ENCODE measurements at places on chromosomes 3 and 15.
A peak's percentile ranks its signal among the peaks of the same experiment; 100 is the strongest.

DNA sequence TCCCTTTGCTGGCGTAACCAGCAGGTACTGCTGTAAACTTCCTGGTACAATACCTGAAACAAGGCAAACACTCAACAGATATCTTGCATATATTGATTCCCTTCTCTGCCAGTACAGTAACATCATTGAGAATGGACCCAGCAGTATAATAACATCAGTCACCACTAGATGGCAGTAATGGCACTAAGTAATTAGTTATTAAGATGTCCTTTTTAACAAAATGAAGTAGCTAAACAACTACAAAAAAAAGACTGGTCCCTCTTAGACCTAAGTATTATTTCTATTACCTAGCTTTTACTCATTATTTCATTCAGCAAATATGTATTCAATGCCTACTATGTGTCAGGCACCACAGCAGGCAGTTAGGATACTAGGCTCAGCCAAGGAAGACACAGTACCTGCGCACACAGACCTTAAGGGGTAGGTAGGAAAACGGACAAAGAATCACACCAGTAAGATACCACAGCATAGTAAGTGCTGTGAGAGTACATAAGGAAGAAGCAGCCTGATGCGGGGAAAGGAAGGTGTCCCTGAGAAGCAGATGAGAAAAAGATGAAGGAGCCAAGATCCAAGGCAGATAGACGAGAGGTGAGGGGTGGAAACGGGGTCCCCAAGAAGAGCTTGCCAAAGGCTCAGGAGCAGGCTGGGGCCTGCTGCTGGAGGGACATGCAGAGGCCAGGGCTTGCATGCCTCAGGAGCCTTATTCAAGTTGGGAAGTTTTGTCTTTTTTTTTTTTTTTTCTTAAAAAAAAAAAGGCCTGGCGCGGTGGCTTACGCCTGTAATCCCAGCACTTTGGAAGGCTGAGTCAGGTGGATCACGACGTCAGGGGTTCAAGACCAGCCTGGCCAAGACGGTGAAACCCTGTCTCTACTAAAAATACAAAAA lies 102.7 kb upstream of the CHD2 start:
- DNase-seq: peak; percentile 80

- DNase-seq: no peak
These were observed 25.6 kb downstream of the KNG1 start for GRCh38 chr3:186742618-186743380.

DNA sequence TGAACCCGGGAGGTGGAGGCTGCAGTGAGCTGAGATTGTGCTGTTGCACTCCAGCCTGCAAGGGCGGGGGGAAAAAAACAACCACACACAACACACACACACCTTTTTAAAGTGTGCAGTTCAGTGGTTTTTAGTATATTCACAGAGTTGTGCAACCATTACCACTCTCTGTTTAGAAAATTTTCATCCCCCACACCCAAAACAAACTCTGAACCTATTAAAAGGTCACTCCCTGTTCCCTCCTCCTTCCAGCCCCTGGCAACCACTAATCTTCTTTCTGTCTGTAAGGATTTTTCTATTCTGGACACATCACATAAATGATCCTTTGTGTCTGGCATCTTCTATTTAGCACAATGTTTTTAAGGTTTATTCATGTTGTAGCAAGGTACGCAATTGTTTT lies 159.1 kb downstream of the ATG7 start:
- DNase-seq: no peak

- no peak for DNase-seq
These were observed 333.2 kb upstream of the TRIM42 start for GRCh38 chr3:140344601-140345205.

DNA sequence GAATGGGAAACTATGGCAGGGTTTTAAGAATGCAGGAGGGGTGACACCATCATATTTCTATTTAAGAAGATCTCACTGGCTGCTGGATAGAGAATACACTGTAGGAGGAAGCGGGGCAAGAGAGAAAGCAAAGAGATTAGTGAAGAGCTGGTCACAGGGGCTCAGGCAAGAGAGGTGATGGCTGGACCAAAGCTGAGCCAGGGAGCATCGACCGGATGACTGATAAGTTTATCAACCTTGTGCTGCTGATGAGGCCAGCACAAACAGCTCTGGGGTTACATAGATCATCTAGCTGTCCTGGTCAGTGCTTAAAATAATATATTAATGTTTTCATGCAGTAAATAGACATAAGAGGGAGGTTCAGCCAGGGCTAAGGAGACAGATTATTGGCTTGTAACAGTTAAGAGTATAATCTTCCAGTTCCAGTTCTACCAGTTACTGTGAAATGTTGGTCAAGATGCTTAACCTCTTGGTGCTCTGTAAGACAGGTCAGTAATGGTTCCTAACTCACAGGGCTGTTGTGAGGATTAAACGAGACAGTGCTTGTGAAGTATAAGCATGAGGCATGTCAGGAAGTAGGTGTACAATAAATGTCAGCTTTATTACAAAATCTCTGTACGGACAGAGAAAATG lies 201.0 kb upstream of the FEZF2 start:
- DNase-seq: no peak

GRCh38 chr15:88231909-88232644 lies 24.5 kb downstream of the NTRK3 start:
- no peak for DNase-seq

- no peak for DNase-seq
These were observed 238.2 kb downstream of the TUSC7 start for GRCh38 chr3:116947809-116948208.

DNA sequence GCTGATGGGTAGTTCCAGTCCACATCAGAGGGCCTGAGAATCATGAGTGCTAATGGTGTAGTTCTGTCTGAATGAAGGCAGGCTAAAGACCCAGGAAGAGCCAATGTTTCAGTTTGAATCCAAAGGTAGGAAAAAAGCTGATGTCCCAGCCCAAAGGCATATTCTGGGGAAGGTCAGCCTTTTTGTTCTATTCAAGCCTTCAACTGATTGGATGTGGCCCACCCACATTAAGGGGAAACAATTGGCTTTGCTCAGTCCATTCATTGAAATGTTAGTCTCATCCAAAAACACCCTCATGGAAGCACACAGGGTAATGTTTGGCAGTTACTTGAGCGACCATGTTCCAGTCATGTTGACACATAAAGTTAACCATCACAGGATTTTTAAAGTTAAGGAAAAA lies 25.9 kb downstream of the EPHB1 start:
- no peak for DNase-seq

DNA sequence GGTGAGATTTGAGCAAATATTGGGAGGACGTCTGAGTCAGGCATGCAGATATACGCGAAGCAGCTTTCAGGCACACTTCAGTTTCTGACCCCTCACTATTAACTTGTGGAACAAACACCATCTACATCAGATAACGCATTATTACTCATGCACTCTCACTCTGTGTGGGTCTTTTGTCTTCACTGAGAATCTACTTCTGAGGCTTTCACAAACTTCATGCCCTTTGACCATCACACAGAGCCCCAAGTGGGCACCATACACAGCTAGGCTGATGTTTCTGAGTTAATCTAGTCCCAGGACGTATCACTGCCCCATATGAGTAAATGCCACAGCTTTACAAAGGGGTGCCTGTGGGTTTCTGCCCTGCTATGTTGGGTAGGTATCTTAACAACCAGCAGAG lies 39.6 kb upstream of the IP6K2 start:
- no peak for DNase-seq

- no peak for DNase-seq
These were observed 92.8 kb downstream of the FRMD4B start for GRCh38 chr3:69292959-69293574.

DNA sequence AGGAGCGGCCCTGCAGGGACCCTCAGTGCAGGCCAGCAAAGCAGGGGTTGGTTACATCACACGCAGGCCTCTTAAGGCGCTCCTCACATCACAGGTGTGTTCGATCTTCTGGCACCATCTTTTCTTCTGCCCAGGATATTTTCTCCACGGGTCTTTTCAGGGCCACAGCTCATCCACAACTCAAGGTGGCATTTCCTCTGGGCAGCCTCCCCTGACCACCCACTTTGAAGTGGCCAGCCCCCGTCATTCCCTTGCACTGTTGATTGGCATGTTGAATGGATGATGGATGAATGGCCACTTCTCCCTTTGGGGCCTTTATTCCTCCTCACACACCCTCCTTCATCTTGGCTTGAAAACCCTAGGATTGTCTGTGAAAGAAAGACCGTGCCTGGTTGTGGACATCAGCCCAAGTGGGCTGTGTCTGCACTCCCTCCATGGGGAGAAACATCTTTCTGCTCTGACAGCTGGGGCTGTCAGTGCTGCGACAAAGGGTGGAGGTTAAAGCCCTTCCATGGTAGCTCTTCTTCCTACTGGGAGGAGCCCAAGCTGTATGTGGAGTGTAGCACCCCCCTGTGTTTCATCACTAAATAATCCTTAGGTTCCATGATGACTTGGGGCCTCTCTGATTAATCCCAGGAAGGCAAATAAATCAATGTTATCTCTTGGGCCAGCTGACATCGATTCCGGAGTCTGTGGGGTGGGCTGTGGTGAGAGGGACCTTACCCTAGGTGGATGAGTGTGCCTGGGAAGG lies 102.5 kb downstream of the EPHB1 start:
- no peak for DNase-seq

GRCh38 chr3:105518806-105519418 lies 152.2 kb downstream of the ALCAM start:
- DNase-seq: peak; percentile 64

DNA sequence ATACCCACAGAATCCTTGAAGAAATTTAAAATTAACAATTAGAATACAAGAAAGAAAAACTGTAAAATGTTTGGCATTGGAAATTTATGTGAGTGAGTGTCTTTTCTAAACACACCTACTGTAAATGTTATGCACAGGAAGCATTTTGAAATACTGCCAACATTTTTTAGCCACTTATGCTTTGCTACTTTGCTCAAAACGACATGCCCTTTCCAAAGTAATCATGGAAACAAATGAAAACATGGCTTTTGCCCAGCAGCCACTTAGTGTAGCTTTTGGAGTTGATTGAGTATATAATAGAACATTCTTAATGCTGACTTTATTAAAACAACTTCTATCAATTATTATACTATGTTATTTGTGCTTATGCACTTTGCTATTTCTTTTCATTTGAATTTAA lies 823.0 kb downstream of the CADM2 start:
- DNase-seq: no peak

GRCh38 chr3:32872487-32873382 lies 54.9 kb downstream of the TRIM71 start:
- peak; percentile 2 for DNase-seq

- no peak for DNase-seq
These were observed 65.3 kb downstream of the LRTM1 start for GRCh38 chr3:54862526-54862925.

DNA sequence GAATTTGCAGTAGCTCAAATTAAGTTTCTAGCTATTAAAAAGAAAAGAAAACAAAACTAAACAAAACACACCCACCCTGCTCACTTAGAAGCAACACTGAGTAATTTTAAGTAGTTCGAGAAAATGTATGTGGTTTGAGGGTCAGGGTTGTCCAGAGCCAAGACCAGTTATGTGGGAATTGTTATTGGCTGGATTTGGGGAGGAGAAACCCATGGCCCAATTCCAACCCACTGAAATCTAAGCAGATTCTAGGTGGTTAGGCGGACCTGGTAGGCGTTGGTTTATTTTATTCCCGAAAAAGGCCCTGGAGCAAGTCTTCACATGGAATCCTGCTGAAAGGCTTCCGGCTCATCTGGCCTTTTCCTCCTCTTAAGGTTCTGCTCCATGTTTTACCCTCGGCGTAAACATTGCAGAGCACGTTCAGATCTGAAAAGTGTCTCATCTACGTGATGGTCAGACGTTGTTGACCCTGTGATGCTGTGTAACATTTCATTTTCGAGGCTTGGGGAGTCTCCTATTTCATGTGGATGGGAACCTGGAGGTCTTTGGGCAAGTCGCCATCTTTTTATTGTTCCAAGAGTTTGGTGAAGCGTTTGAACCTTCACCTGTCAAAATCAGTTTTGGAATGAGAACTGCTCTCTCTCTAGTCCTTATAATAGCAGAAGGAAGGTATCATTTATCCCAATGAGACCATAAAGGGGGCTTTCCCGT lies 64.0 kb downstream of the FLNB start:
- DNase-seq: no peak

DNA sequence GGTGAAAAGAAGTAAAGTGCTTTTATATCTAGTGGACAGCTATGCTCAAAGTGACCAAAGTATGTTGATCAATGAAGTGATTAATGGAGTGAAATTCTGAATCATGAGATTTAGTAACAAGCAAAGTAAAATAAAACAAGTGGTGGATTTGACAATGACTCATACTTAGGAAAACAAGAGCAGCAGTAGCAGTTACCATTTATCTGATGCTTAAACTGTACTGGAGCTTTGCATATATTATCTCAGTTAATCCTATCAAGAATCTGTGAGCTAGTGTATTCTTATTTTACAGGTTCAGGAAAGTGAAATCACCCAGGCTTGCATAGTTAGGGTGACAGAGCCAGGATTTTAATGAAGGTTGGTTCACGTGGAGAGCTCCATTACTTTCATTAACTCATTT lies 50.6 kb upstream of the SPATA16 start:
- no peak for DNase-seq

- DNase-seq: no peak
These were observed 123.3 kb downstream of the ALCAM start for GRCh38 chr3:105490045-105490444.

- DNase-seq: no peak
These were observed 135.9 kb upstream of the LINGO1 start for GRCh38 chr15:77768521-77769078.

GRCh38 chr3:106048946-106049481 lies 180.2 kb upstream of the CBLB start:
- no peak for DNase-seq

GRCh38 chr3:102089239-102089638 lies 239.9 kb downstream of the NFKBIZ start:
- DNase-seq: no peak

DNA sequence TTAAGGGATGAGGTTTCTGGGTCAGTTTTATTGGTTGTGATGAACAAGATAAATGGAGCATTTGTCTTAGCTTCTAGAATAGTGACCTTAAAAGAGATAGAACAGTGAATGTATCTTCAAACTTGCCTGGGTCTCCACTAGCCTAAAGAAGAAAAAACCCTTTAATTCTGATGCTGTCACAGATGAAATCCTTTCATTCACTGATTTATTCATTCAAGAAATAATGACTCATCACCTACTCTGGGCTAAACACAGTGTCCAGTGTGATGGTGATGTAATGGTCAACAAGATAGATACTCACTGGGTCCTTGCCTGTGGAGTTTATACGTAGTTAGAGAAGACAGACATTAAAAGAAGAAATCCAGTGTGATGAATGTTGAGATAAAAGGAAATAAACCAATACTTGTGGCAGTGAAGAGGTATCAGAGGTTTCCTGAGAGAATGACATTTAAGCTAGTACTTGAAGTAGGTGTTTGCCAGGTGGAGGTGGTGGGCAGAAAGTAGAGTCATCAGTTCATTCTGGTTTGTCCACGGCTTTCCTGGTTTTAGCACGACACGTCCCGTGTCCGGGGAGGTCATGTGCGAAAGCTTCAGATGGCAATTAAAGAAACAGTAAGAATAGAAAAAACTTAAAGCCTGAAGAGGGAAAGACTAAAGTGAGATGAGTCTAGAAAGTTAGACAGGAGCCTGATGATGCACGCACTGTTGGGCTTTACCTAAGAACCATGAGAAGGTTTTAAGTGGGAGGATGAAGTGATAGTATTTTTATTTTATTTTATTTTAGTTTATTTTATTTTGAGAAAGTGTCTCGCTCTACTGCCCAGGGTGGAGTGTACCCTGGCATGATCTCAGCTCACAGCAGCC lies 18.5 kb downstream of the PAK2 start:
- peak; percentile 52 for DNase-seq

- DNase-seq: peak; percentile 86
These were observed 119.7 kb upstream of the PHLDB2 start for GRCh38 chr3:111739311-111739911.

Data from HFFc6 (cell line).